ENCODE measurements at places on chromosomes 5 and 9. TPM values are rescaled to one million over a fixed set of nuclear protein-coding genes. Genes with fewer than 3 reads are reported as not detected.
A peak's percentile ranks its signal among the peaks of the same experiment; 100 is the strongest.

SMIM32 gene
- not detected for total RNA-seq

UBQLN1 gene
- total RNA-seq: 105 TPM

OR1Q1 gene
- total RNA-seq: not detected

NRARP gene
- not detected for total RNA-seq

ENHO gene
- total RNA-seq: not detected

C9orf152 gene
- total RNA-seq: not detected

TERT gene
- total RNA-seq: 0.72 TPM

TMEM174 gene
- total RNA-seq: not detected

RNF208 gene
- total RNA-seq: not detected

NKD2 gene
- 5.7 TPM for total RNA-seq

ESM1 gene
- total RNA-seq: 0.07 TPM

PALM2AKAP2 gene
- total RNA-seq: 0.56 TPM

PDLIM7 gene
- 77.8 TPM for total RNA-seq

PRDM9 gene
- total RNA-seq: not detected

FOXD4L3 gene
- not detected for total RNA-seq

DDX31 gene
- total RNA-seq: 20.1 TPM

CRB2 gene
- not detected for total RNA-seq

IL3 gene
- not detected for total RNA-seq

PKD2L2 gene
- total RNA-seq: not detected

TAS2R1 gene
- not detected for total RNA-seq

DNA sequence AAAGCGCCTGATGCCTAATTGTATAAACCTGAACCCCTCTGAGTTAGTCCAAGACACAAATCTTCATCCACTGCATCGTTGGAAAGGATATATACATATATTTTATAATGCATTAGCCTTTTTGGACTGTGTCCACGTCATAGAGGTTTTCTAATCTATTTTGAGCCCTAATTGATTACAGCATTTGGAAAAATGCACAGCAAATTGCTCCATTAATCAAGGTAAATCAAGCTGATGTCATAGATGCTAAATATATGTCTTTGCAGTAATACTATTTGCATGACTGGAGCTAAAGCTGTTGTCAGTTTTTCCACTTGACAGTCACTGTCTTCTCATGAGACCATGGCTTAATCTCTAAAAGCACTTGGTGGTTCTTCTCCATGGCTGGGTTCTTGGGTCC is 483.5 kb upstream of the TNC start:
- no peak for DNase-seq

DNA sequence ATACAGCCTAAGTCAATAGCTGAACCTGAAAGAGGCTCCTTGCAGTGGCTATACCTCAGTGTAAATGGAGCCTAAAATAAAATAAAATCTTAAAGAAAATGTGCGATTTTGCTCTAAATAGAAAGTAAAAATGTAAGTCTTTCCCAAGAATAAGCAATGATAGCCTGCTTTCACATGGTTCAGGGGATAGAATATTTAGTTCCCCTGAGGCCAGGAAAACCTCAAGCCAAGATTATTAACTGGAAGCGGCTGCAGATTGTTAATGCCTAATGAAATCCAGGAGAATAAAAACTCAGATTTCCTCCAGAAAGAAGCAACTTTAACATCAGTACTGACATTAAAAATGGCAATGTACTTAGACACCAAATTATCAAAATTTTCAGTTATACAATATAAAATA is 463.7 kb downstream of the CYLC2 start:
- no peak for DNase-seq

DNA sequence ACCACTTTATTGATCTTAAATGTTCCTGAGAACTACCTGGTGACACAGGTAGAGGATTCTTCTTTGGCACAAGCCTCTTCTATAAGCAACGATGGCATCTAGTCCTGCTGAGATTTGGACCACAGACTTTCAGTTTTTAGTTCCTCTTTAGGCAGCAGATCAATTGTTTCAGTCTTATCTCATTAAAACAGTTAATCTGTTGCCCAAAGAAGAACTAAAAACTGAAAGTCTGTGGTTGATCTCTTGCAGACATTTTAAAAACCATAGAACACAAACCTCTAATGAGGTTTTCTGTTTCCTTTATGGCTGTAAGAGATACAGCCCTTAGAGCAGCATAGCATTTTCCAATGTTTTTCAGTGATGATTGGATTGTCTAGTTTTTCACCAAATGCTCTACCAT is 480.9 kb downstream of the MTRR start:
- DNase-seq: no peak

DNA sequence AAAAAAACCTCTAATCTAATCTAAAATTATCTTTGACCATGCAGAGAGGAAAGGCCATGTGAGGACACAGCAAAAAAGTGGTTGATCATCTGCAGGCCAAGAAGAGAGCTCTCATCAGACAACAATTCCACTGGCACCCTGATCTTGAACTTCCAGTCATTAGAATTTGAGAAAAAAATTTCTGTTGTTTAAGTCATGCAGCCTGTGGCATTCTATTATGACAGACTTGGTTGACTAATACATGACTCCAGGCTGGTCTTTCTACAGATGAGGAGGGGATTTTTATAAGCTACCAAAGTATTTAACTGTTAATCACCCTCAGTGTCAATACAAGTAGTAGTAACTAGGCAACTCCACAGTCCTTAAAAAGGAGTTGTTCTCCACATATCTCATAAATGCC is 358.5 kb upstream of the RGMB start:
- peak; percentile 50 for DNase-seq

DNA sequence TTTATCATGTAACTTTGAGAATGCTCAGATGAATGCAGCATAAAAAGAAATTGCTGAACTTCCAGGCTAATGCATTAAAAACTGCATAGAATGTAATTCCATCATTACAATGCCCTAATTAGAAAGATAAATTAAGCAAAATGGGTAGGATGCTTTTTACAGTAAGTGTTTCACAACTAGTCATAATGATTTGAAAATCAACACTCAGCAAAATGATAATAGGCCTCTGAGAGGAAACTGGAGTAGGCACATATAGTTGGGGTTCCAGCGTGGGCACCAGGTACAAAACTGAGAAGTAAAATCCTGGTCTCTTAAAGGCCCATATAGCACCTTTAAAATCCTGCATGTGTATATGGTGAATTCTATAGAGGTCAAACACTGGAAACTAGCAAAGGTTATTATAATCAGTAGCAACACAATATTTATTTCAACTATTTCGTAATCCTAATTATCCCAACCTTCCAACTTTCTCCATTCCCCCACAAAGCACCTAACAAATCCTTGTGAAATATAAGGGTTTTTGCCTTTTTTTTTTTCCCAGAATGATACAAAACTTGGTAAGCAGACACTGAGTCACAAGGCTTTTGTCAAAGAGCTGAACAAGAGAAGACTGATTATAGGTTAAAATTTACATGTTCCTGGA is 108.0 kb upstream of the NR5A1 start:
- DNase-seq: no peak

DNA sequence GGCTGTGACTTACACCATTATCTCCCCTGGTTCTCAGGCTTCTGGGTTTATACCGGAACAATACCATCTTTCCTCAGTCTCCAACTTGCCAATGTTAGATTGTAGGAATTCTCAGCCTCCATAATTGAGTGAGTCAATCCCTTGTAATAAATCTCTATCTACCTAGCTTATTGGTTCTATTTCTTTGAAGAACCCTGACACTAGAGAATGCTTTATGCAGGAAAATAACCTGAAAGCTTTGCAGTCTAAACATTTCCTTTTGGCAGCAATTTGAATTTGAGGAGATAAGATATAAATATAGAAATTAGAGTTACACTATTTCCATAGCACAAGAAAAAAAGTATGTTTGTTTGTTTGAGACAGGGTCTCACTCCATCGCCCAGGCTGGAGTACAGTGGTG is 278.1 kb upstream of the CDH18 start:
- no peak for DNase-seq

- DNase-seq: no peak
Observed at GRCh38 chr5:74738406-74738805, 28.5 kb downstream of the GFM2 start.

- DNase-seq: no peak
Observed at GRCh38 chr5:131959906-131960305, 14.4 kb upstream of the MEIKIN start.

DNA sequence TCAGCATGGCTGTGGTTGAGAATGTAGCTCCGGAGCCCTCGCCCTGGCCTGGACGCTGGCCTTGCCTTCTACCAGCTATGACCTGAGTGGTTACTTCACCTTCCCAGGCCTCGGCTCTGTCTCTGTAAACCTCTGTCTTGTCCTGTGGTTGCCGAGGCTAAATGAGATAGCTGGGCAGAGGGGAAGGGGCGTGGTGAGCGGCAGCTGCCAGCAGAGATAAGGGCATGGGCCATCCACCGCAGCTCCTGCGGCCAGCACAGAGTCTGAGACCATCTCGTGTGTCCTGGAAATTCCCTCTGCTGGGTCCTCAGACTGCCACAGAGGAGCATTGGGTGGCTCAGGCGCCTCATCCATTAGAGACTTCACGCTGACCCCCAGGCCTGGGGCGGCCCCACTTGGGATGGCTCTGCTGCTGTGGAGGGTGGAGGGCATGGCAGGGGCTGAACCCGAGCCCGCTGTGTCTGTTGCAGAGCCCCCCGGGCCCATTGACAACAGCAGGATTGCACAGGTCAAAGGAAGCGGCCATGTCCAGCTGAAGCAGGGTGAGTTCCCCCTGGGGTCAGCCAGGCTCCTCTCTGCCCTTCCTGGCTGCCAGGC is 43.9 kb downstream of the USP20 start:
- no peak for DNase-seq

- peak; percentile 85 for DNase-seq
Observed at GRCh38 chr5:89901983-89902382, 507.6 kb downstream of the CETN3 start.

DNA sequence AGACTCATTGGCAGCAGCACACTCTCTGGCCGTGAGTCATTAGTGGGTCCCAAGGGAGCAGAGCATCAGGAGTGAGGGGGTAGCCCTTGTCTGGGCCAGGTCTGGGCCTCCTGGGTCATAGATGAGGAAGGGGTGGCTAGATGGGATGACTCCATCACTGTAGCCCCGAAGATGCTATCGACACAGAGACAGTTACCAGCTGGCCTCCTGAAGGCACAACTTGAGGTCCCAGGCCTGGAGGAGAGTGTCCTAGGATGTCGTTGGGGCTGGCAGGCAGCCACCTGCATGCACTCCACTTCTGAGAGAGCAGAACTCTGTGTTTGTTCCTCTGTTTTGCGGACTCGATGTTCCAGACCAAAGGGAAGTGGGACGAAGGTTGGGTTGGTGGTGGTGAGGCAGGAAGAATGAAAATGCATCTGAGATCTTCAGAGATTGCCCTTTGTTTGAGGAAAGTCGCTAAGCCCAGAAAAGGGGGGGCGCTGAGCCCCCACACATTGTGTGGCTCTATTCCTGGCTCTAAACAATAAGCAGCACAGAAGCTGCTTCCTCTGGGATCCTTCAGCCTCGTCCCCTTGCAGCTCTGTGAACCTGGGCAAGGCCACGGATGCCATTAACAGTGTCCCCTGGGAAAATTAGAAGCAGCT is 4.7 kb downstream of the BTNL9 start:
- DNase-seq: peak; percentile 37

DNA sequence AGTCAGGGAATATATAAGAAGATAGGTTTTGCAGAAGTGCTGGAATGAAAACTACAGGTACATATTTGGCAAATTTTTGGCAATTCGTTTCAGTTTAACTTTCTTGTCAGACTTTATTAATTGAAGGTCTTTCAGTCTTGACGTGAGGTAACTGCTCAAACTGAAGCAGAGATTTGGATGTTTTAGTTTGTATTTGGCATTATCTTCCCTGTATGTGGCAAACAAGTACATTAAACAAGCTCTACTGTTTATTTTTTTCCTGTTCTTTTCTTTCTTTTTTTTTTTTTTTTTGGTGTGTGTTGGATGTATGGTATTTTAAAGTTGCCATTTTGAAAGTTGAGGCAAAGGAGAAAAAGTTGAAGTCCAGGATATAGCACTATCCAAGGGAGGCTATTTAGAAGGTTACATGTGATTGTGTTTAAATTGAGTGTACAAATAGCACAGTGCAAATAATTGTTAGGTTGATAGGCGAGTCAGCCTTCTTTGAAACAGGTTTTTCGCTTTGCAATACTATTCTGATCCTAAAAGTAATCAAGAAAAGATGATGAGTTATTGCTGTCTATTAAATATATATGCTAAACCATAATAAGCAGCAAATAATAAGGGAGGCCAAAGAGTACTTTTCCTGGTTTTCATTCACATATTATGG is 2.2 kb downstream of the PBX3 start:
- DNase-seq: no peak

DNA sequence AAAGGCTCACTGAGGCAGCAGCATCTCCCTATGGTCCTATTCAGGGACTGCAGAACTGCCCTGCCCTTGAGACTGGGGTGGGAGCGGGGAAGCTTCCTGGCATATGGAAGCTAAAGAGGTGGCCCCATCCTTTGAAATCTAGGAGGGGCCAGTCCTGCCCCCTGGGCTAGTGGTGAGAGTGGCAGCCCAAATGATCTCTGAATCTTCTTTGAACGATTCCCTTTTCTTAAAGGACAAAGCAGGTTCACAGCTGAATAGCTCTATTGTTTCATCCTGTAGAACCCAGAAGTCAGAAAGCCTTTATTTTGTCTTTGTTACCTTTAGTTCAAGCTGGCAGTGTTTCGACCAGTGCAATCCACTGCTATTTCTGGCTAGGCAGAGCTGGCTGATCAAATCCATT is 741.9 kb downstream of the IRX1 start:
- no peak for DNase-seq

- no peak for DNase-seq
Observed at GRCh38 chr9:109411798-109412352, 86.2 kb downstream of the PTPN3 start.

DNA sequence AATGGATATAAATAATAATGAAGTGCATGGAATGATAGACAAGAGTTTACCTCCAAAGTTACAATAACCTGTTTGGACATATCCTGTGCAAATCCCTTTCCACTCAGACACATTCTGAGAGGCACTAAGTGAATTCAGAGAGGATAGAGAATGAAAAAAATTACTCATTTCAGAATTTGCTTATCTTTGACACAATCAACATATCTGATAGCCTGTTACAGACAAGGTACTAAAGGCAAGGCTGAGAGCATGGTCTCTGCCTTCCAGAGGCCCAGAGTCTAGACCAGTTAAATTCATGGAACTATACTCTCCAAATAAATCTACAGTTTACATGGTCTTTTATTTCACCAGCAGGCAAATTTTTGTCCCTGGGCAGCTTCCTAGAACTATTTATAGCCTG is 371.8 kb upstream of the PTGER4 start:
- DNase-seq: no peak

- DNase-seq: no peak
Observed at GRCh38 chr5:143019614-143020515, 249.7 kb downstream of the ARHGAP26 start.
